Stomach (tissue), 19 donors: ENCODE measurements at places on chromosomes 7 and 10. TPM values are rescaled to one million over a fixed set of nuclear protein-coding genes. Genes with fewer than 3 reads are reported as not detected.

The CYP3A5 gene
- polyA plus RNA-seq = 81.7 TPM

The INPP5F gene
- 4.6 TPM for polyA plus RNA-seq

The CYP2W1 gene
- polyA plus RNA-seq = 0.31 TPM

The ITGA8 gene
- polyA plus RNA-seq = 2.6 TPM

The PRSS2 gene
- polyA plus RNA-seq = 51.4 TPM

The HOXA4 gene
- polyA plus RNA-seq = 4.4 TPM

The NUTM2E gene
- not detected for polyA plus RNA-seq

The BMPER gene
- polyA plus RNA-seq = 2.2 TPM

The RBM20 gene
- polyA plus RNA-seq = 2.3 TPM

The GPR26 gene
- not detected for polyA plus RNA-seq

The COX19 gene
- polyA plus RNA-seq = 6.5 TPM

The IL6 gene
- polyA plus RNA-seq = 9.2 TPM

The STK32C gene
- 10.4 TPM for polyA plus RNA-seq

The TMEM229A gene
- 0.35 TPM for polyA plus RNA-seq

The EGFR gene
- polyA plus RNA-seq = 3.4 TPM

The MMRN2 gene
- polyA plus RNA-seq = 1.00 TPM

The CDC14C gene
- polyA plus RNA-seq = not detected

The SEMA3A gene
- polyA plus RNA-seq = 0.37 TPM

The AKR1B15 gene
- 1.8 TPM for polyA plus RNA-seq

The ADAM8 gene
- 3.6 TPM for polyA plus RNA-seq

The PON1 gene
- polyA plus RNA-seq = not detected
